ENCODE measurements at places on chromosomes 13 and 19.

GRCh38 chr13:49840266-49840665 lies 47.8 kb upstream of the KPNA3 start:
- no peak for DNase-seq

GRCh38 chr19:45254044-45254531 lies 3.0 kb downstream of the MARK4 start:
- no peak for DNase-seq

- no peak for DNase-seq
Measured at GRCh38 chr13:93824286-93824685, 597.7 kb downstream of the GPC6 start.

DNA sequence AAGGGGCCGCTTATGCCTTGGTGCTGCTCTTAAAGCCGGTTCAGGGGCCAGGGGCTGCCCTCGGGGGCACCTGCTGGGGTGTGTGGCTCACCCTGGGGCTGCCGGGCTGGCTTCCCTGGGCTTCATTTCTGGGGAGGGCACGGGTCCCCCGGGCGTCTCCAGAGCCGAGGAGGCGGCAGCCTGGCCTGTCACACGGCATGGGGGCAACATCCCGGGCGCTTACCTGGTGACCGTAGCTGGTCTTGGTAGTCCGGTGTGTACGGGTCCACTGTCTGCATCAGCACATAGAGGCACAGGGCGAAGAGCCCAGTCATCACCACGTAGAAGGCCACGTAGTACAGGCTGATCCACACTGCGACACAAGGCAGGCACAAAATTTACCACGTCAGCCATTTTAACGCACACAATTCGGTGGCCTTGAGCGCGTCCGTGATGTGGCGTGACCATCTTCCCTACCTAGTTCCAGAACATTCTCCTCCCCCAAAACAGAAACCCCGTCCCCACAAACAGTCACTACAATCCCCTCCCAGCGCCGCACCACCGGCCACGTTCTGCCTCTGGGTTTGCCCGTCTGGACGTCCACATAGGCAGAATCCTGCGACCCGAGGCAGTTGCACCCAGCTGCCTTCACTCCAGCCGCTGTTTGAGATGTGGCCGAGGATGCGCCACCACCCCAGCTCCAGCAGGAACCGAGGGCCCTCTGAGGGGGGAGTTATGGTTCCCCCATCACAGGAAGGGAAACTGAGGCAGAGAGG lies 3.2 kb downstream of the ATP4B start:
- DNase-seq, result no peak

DNA sequence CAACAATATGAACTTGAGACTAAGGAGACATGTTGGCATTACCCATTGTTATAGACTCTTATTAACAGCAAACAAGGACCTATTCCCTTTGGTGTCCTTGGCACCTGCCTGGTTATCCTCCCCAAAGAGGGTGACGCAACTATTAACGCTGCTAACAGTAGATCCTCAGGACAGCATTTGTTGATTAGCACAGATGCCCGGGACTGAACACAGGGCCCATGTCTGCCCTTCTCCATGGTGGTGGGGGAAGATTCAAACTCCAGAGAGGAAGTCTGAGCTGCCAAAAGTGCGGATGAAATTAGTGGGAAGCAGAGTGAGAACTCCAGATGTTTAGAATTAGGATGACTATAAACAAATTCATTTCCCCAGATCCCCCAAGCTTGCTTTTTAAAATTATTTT lies 101.2 kb upstream of the RAP2A start:
- no peak for DNase-seq

DNA sequence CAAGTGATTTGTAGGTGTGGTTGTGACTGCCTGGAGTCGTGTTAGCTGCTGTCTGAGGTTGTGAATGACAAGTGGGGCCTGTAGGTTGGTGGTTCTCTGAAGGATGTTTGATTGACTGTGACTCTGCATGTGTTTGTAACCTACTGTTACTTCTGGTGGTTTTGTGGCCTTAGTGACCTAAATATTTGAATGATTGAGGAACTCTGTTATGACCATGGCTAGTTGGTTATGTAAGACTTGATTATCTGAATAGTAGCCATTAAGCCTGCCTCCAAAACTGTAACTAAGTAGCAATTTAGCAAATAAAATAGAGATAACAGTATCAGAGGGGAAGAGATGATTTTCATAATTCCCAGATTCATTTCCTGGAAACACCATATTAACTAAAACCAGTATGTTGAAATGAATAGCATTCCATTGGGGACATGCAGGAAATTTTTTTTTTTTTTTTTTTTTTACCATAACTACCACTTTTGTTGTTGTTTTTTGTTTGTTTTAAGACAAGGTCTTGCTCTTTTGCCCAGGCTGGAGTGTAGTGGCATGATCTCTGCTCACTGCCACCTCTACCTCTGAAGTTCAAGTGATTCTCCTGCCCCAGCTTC lies 865 bp downstream of the ZNF382 start:
- DNase-seq, result no peak

- DNase-seq, result no peak
Measured at GRCh38 chr13:36770741-36771140, 48.3 kb upstream of the RFXAP start.

- DNase-seq, result no peak
Measured at GRCh38 chr13:82606008-82606407, 1276.3 kb downstream of the SLITRK1 start.

Data from CD4-positive, alpha-beta T cell treated with Interleukin-15 for 1 hour (primary cell).